Activated T-cell treated with anti-CD3 and anti-CD28 coated beads for 1 hour (primary cell): ENCODE measurements at places on chromosomes 4 and X.

DNA sequence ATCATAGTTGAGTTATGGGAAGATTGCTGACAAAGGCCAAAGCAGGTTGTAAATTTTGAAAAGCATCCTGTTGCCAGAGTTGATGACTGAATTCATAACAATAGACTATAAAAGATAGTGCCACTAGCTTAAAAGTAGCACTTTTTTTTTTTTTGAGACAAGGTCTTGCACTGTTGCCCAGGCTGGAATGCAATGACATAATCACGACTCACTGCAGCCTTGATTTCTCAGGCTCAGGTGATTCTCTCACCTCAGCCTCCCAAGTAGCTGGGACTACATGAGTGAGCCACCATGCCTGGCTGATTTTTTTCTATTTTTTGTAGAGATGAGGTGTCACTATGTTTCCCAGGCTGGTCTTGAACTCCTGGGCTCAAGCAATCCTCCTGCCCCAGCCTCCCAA lies 122.7 kb downstream of the SPOCK3 start:
- no peak for DNase-seq

- DNase-seq, result no peak
Measured at GRCh38 chr4:89404530-89404929, 96.9 kb upstream of the GPRIN3 start.

GRCh38 chr4:85058551-85058950 lies 92.1 kb upstream of the WDFY3 start:
- DNase-seq, result no peak

DNA sequence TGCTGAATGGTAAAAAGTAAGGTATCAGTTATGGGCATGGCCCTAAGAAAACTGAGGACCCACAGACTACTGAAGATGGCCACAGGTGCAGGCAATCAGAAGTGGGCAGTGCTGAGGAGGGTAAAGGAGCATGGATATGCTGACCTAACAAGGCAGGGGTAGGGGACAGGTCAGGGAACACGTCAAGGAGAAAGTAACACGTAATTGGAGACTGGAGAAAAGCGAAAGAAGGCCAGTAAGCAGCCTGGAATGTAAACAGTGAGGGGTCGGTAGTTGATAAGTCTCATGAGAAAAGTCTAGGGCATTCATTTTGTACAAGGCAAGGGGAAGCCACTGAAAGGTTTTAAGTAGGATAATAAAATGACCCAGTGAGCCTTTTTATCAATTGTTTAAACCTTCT lies 153.3 kb downstream of the PRDM5 start:
- no peak for DNase-seq

- DNase-seq, result no peak
Measured at GRCh38 chr4:100288811-100289529, 98.7 kb upstream of the DDIT4L start.

DNA sequence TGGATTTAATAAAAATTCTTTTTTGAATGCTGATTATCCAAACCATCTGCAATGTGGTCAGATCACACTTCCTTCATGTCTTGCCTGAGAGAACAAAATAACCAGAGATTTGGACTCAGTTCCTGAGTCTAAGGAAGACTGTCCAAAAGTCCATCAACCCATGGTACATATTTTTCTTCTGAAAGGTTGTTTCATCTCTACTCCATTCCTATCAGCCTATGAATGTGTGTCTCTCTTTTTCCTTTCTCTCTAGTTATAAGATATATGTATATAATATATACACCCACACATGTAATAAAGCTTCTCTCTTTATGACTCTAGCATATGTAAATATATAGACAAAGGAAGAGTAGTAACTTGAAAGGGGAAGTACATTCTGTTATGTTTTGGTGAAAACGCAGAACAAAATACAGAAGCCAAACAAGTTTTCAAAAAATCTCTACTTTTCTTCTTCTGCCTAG lies 226.9 kb downstream of the ARHGAP24 start:
- no peak for DNase-seq
